ENCODE measurements at places on chromosomes 4 and X.

DNA sequence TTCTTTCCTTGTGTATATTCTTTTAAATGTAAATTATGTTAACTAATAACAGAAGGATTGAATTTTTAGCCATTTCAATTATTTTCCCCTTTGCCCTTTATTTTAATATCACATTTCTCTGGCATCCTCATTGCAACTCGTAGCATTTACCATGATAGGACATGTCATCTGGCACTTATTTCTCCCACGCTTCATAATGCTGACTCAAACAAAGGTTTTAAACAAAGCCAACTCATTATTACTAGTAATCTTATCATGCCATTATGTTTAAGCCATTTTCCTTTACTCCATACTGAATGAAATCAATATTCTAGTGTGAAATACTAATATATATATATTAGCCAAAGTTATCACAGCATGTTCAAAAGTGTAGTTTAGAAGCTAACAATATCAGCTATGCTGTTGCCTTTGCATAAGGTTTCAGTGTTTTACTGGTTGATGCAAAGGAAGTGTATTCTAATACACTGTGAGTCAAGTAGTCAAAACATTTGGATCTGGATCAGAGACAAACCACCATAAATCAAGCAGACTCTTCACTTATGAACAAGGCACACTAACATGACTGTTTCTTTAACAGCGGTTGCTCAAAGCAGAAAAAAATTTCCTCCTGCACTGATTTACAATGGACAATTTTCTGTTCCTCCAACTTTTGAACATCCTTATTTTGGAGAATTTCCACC lies 281.6 kb downstream of the SLC7A11 start:
- no peak for DNase-seq

DNA sequence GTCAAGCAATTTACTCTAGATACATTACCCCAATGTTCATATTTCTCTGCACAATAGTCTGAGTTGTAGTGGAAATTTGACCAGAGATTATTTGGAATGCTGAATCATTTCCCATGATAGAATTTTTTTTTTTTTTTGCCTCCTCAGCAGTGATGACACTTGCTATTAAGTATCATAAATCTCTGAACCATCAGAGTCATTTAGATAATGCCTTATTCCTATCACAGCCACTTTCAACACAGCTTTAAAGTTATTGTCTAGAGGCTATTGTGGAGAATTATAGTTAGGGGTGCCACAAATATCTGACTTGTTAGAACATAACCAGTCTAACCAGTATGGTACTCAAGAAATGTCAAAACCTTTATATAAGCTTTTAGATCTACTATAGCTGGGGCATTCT lies 79.8 kb downstream of the LCORL start:
- DNase-seq, result no peak

DNA sequence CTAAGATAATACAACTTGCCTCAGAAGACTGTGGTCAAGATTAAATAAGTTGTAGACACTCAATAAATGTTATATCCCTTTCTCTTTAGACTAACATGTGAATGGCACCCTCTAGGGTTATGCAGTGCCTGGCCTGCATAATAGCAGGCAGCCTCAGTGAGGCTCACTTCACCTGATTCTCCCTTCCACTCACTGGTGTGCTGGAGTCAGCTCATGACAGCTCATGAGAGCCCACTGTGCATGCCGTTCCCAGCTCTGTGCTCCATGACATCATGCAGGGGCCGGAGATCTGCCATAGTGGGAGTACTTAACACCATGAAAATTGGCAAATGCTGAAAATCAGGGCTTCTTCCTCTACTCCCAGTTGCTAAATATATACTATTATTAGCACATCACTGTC lies 64.5 kb downstream of the TEC start:
- DNase-seq, result no peak

GRCh38 chr4:119264743-119265142 lies 52.2 kb downstream of the USP53 start:
- no peak for DNase-seq

DNA sequence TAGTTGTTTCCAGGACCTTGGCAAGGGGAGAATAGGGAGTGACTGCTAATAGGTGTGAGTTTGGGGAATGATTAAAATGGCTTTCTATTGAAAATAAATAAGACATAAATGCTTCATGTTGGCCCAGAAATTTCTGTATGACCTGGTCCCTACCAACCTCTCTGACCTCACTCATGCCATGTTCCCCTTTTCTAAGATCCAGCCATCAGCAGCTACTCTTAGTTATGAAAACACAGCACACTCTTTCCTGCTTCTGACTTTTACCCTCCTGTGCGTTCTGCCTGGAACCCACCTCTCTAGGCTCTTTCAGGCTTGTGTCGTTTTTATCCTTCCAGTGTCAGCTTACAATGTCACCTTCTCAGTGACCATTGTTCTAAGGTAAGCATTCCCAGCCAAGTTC lies 14.8 kb upstream of the CXCL5 start:
- no peak for DNase-seq
